NCI-H524 (cell line): ENCODE measurements at places on chromosomes 11 and 22.

DNA sequence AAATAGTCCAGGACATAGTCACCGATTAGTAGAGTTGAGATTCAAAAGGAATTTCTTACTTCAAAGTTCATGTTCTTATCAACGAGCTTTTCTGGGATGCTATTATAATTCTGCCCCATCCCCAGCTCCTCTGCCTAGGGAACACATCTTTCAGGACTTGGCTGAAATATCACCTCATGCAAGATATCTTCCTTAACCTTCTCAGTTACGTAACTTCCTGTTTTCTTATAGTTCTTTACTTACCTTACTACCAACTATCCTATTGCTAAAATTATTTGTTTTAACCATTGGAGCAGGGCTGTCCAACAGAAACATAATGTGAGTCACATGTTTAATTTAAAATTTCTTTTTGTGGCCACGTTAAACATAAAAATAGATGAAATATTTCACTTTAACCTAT, 2.3 kb downstream of the NARS2 start:
- no peak for DNase-seq

GRCh38 chr11:108838102-108838791, 173.4 kb downstream of the DDX10 start:
- no peak for DNase-seq

DNA sequence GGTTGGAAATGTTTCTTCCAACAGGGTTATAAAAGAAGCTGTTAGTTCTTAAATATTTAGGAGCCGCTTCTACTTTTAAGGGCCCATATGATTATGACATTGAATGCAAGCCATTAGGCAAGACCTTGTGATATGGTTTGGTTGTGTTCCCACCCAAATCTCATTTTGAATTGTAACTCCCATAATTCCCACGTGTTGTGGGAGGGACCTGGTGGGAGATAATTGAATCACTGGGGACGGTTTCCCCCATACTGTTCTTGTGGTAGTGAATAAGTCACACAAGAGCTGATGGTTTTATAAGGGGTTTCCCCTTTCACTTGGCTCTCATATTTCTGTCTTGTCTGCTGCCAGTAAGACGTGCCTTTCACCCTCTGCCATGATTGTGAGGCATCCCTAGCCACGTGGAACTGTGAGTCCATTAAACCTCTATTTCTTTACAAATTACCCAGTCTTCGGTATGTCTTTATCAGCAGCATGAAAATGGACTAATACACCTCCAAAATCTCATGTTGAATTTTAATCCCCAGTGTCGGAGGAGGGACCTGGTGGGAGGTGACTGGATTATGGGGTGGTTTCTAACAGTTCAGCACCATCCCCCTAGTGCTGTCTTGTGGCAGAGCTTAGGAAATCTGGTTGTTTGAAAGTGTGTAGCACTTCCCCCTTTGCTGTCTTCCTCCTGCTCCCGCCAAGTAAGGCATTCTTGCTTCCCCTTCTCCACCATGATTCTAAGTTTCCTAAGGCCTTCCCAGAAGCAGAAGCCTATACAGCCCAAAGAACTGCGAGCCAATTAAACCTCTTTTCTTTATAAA, 4.3 kb downstream of the CD59 start:
- DNase-seq: no peak

GRCh38 chr22:21054714-21055563, 9.2 kb downstream of the LRRC74B start:
- no peak for DNase-seq

- DNase-seq: no peak
These were observed 61.8 kb upstream of the UBASH3B start for GRCh38 chr11:122593473-122594420.

- no peak for DNase-seq
These were observed 29.4 kb downstream of the SYT9 start for GRCh38 chr11:7281079-7281478.

DNA sequence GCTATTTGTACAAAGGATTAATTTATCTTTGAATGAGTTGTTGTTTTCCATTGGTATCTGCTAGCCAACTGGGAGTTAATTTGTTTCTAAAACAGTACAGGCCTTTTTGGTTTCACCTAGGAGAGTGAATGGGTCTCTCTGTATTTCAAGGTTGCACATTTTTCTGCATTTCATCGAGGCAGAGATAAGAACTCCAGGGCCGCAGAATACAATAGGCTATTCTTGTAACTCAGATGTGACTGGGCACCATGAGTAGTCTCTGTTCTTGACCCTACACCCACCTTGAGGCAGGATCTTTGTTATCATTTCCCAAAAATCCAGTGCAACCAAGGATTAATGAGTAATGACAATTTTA, 51.7 kb upstream of the OR9Q1 start:
- no peak for DNase-seq

GRCh38 chr11:105202422-105202821, 62.9 kb upstream of the CARD18 start:
- peak; percentile 48 for DNase-seq

DNA sequence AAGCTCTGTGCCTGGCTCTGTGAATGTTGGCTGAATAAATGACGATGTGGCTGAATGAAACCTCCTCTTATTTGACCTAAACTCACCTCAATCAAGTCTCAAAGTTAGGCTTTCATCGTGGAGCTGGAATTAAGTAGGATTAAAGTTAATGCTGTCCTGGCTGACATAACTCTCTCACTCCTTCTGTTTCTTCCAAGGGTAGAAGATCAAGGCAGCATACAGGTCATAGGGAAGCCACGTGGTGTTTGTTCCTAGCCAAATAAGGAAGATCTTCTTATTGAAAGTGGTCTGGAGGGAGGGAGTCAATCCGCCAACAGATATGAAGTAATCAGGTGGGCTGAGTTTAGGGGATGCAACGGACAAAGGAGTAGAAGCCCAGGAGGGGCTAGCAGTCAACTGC, 59.5 kb downstream of the TRIM29 start:
- peak; percentile 69 for DNase-seq

- peak; percentile 43 for DNase-seq
These were observed 382 bp downstream of the C11orf54 start for GRCh38 chr11:93741882-93742226.

DNA sequence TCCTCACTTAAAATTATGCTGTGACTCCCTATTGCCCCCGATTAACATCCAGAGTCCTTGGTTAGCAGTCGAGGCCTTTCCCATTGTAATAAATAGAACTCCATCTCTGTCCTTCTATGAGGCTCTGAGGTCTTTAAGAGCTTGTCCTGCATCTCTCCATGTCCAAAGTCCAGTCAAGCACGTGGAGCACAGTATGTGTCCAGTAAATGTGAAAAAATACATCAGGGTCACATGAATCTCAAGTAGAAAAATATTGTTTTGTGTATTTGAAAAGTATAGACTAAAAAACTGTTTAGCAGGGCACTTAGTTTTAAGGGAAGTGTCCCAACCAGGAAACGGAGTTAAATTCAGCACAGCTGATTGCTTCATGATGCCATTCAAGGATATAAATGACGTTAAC, 298.8 kb upstream of the TENM4 start:
- DNase-seq: no peak

DNA sequence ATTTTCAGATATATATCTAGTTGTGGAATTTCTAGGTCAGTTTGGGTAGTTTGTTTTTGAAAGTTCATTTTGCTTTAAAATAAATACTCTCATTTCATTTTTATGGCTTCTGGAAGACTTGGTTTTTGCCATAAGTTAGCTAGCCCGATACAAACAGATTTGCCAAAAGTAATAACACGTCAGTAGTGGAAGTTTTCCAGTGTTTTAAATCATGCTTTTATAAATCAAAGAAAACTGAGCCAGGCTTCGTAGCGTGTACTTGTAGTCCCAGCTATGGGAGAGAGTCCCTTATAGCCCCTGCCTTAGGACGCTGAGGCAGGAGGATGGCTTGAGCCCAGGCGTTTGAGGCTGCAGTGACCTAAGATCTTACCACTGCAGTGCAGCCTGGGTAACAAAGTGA, 21.7 kb upstream of the MICALL1 start:
- DNase-seq: no peak

DNA sequence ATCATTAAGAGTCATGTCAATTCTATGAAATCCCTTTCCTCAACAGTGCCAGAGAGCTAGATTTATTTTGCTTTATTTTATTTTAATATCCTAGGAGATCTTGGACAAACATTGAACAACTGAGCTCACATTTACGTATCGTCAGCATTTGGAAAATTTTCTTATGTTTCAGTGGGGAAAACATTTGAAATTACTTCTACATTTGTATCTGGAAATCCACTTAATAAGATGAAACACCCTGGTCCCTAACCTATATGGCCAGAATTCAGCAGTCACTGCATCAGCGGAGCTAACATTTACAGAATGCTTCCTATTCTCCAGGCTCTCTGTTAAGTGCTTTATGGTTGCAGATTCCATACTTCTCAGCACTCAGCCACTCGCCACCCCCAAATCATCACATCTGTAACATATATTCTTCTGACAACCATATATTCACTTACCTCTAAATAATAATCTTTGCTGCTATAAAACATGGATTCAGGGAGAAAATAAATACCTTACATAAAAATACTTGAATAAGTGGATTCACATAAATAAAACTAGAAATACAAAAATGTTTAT, 773.9 kb downstream of the JRKL start:
- DNase-seq: no peak

DNA sequence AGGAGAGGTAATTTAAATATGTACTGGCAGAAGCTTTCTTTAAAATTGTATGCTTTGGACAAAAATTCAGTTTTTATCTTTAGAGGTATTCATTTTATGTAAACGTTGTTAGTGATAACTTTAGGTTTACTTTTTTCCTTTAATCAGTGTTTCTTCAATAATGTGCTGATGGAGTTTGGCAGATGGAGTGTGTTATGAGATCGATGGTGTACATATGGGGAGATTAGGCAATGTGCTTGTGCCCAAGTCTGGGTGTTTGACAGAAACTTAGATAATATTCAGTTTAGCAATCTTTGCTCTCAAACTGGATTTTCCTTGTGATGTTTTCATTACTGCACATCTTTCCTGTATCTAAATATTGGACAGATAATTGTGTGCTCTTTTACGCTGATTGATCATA, 425.4 kb downstream of the JRKL start:
- DNase-seq: peak; percentile 10

- DNase-seq: no peak
These were observed 19.2 kb downstream of the FAM168A start for GRCh38 chr11:73578592-73579185.
